ENCODE measurements at places on chromosomes 7 and 10.
A peak's percentile ranks its signal among the peaks of the same experiment; 100 is the strongest.

GRCh38 chr10:86863484-86863842 lies 94.0 kb downstream of the MMRN2 start:
- no peak for DNase-seq

- no peak for DNase-seq
These were observed 3.5 kb downstream of the EPO start for GRCh38 chr7:100723732-100724275.

DNA sequence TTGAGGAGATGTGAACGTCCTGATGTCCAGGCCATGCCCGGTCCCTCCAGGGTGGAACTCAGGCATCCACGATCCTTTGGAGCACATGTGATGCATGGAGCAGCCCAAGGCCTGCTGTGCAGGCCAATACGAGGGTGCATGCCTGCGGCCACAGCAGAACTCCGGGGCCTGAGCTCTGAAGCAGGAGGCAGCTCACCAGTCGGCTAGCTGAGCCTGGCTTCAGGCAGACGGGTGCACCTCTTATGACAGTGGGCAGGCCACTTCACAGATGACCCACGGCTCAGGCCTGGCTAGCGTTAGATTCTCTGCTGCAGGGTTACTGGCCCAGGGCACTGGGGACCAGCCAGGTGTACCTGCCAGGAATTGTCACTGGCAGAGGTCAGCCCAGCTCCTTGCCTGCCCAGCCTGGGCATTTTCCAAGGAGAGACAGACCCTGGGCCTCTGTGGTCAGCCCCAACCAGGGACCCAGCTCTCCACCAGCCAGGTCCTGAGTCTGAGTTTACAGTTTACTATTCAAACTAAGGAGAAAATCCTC lies 29.6 kb upstream of the INPP5A start:
- no peak for DNase-seq

DNA sequence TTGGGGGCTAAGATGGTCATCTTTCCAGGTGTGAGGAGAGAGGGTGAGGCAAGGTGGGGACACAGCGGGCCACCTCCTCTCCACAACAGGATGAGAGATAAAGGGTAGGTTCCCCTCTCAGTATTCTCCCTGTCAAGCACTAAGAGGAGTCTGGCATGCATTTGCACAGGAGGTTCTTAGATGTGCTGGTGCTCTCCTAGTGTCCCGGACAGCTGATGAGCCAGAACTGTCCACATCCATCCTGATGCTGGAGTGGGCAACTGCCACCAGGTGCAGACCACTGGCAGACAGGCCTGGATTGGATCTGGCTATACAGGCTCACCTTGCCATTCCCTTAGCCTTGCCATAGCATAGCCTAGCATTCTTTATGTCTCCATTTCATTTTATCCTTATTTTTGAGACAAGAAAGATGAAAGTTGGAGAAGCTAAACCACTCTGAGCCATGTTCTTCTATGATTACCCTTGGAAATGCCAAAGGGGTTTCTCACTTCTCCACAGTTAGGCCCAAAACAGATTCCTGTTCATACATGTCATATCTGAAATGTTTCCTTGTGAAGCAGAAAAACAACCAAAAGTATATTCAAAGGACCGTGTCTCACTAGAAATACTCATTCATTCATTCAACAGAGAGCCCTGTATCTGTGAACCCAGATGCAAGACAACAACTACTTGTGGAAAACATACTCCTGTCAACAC lies 48.8 kb upstream of the ANTXRL start:
- no peak for DNase-seq

DNA sequence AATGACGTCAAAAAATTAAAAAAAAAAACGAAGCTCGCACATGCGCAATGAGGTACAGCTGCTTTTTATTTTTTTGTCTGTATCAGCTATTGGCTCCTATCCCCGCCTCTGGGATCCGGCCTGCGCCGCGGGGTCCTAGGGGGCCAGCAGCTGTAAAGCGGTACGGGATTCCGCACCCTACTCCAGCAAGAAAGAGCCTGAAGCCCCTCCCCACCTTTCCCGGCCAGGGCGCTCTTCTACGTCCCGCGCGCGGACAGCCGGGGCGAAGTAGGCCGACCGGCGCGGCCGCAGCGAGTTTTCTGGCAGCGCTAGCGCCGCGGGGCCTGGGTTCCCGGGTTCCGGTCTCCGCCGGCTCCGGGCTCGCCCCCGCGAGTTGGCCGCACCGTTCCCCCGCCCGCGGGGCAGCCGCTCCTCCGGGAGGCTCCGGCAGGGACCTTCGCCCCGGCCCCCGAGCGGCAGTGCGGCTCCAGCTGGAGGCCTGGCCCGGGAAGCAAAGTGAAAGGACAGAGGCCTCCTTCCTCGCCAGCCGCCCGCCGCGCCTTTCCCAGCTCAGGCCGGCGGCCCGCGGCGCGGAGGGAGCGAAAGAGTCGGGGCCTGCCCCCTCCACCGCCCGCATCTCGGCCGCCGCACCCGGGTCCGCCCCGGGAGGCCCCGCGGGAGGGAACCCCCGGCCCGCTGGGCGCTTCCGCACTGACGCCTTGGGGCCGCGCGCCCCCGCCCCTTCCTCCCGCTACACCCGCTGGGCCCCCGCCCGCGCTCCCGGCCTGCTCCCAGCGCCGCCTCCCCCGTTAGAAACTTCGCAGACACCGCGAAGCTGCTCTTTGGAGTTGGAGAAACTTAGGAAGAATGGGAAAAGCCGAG lies 4.7 kb upstream of the SPAG6 start:
- DNase-seq = peak; percentile 74

- no peak for DNase-seq
These were observed 31.3 kb upstream of the FRAT2 start for GRCh38 chr10:97365761-97366351.

GRCh38 chr10:45282061-45282460 lies 33.3 kb downstream of the OR13A1 start:
- no peak for DNase-seq

Data from nephron progenitor cell (in vitro differentiated cells).